Suppressor macrophage treated with lipopolysaccharide for 4 hours (primary cell): ENCODE measurements at places on chromosomes 1 and 21.

DNA sequence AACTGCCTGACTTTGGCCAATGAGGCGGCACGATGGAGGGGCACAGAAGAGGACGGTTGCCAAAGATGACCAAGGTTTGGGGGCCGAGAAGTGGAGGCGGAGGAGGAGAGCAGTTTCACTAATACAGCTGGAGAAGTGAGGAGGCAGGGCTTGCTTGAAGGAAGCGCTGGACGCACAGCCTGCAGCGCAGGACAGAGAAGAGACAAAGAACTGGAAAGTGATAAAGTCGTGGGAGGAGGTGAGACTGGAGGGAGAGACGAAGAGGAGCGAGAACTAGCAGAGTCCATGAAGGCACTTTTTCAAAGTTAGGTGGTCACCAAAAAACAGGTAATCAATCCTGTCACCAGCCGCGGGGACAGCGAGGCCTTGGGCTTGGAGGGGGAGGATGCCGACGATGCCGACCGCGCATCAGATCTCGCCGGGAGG is 771 bp downstream of the PACC1 start:
- DNase-seq: no peak

- no peak for DNase-seq
These were observed 289.0 kb upstream of the VAMP3 start for GRCh38 chr1:7482077-7482476.

DNA sequence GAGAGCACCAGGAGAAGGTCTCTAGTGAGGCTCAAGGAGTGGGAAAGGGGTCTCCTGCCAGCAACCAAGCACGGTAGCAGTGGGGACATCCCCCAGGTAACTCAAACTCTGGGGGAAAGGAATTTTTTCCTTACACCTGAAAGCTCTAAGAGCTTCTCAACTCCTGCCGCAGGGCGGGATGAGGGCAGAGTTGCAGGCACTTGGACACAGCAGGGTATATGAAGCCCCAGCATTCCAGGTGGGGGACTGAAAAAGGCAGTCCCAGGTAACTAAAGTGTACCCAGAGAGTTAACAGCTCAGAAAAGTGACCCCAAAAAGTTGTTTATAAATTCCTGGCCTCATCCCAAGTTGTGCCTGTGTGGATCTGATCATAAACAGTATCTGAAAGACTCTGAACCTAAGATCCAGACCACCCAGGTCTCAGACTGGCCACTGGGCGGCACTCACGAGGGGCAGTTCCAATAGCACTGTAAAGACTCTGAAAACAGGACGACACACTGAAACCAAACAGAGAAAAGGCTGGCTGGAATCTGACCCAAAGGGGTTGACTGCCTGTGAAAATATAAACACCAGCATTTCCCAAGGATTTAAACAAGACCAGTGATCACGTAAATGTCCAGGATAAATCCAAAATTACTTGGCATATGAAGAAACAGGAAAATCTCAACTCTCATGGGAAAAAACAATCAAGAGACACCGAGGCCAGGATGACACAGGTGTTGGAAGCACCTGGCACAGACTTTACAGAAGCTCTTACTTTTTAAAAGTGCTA is 47.5 kb downstream of the HSF2BP start:
- DNase-seq: peak; percentile 62

DNA sequence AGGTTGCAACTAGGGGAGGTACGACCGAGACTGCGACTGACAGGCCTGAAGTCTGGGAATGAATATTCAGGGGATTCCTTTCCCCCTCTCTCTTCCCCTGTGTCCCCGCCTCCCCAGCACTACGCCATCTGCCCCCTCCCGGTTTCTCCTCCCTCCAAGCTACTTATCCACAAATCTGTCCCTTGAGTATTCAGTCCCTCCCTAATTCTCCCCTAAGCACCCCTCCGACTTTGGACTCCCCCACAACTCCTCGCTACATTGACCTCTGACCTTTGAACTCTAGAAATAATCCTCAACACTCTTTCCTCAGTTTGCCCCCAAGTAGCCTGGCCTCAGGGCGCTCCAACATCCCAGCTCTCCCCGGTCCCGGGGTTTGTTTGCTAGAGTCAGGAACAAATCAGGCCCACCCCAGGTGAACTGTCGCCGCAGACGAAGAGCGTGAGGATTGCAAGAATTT is 393 bp downstream of the LYSMD1 start:
- DNase-seq: no peak

DNA sequence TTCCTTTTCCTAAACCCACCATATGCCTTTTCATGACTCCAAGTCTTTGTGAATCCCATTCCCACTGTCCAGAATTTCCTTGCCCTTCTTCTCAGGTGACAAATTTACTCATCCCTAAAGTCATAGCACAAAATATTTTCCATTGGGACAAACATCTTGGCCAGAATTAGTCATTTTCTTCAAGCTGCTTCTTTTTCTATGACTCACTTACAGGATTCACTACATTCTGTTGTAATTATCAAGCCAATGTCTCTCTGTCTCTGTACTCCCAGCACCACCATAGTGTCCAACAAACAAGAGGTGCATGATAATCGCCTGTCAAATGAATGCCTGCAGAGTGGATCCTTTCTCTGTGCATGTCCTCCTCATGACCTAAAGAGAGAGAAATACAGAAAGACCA is 37.8 kb downstream of the SGIP1 start:
- DNase-seq: no peak

DNA sequence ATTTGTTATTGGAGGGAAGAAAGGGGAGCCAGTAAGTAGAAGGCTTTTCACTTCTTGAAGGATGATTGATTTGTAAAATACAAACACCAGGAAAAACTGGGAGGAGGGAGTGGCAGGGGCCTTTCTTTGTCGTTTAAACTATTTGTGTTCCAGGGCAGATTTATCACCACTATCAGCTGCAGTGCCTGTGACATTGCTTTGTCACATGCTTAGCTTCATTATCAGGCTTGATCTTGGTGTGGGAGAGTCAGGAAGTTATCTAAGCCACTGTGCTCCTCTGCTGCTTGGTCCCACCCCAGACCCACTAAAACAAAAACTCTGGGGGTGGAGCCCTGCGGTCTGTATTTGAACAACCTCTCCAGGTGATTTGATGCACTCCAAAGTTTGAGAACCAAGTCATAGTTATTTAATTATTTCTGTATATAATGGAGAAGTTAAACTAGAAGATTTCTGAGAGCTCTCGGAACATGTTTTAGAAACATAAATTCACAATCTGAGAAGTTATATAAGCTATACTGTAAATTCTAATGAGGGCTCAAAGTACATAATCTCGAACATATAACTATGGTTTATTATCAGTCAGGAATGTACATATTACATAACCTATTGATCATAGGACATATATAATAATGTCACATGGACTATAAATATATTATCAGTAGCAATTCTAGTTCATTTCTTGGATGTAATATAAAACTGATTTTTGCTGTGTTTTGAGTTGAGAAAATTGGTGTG is 87.9 kb downstream of the CDC14A start:
- DNase-seq: no peak

DNA sequence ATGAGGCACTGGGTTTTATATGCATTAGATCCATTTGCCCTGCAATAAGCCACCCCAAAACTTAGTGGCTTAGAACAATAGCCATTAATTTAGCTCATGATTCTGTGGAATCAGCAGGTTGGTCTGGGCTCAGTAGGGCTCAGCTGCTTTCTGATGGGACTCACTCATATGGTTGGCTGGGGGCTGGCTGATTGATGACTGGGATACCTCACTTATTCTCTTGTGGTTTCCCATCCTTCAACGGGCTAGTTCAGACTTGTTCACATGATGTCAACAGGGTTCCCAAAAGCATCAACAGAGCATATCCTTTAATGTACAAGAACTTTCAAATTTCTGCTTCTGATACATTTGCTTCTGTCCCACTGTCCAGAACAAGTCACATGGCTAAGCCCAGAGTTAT is 43.2 kb downstream of the DNM3 start:
- DNase-seq: no peak

DNA sequence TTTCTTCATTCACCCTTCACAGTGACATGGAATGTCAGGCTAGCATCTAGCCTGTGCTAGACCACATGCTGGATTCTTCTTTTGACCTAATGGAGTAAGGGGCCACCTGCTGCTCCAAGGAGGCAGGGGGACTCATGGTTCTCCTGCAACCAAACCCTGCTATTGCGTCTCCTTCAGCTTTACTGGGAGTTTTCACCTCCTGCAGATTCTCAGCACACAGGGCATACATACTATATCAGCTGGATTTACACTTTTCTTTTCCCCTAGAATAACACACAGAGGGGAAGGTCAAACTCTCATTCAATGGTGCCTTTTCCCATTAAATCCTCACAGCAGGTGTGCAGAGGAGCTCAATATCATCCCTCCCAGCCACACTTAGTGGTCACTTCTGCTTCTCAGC is 16.6 kb upstream of the AK5 start:
- no peak for DNase-seq

DNA sequence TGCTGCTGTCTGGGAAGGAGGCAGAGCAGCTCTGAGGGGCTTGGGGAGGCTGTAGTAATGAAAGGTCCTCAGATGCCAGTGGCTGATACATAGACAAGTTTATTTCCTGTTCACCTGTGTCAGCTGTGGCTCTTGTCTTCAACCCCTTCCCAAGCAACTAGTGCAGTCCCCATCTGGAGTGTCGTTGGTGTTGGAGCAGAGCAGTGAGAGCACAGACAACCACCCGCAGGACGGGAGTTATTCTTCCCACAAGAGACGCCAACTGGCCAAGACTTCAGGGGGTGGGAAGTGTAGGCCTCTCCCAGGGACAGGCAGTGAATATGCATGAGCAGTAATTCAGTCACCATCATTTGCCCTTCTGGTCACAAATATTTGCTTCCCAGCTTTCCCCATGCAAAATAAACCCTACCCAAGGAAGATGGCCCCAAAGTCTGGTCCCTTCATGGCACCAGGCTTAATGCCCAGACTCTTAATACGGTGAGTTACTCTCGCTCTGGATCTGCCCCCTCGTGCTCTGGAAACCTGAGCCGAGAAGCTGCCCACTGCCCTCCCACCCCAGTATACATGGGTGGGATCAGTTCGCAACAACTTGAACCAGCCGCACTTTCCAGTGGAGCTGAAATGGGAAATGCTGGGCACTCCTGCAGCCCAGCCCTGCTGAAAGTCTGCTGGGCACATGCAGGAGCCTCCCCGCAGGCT is 153.5 kb upstream of the COL6A1 start:
- DNase-seq: no peak

DNA sequence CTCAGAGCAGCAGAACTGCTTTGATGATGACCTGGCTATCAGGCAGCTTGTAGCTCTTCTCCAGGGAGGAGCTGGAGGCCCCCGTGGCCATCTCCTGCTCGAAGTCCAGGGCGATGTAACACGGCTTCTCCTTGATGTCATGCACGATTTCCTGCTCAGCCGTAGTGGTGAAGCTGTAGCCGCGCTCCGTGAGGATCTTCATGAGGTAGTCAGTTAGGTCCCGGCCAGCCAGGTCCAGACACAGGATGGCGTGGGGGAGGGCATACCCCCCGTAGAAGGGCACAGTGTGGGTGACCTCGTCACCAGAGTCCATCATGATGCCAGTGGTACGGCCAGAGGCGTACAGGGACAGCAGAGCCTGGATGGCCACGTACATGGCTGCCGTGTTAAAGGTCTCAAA is 18.3 kb upstream of the TP53BP2 start:
- no peak for DNase-seq

DNA sequence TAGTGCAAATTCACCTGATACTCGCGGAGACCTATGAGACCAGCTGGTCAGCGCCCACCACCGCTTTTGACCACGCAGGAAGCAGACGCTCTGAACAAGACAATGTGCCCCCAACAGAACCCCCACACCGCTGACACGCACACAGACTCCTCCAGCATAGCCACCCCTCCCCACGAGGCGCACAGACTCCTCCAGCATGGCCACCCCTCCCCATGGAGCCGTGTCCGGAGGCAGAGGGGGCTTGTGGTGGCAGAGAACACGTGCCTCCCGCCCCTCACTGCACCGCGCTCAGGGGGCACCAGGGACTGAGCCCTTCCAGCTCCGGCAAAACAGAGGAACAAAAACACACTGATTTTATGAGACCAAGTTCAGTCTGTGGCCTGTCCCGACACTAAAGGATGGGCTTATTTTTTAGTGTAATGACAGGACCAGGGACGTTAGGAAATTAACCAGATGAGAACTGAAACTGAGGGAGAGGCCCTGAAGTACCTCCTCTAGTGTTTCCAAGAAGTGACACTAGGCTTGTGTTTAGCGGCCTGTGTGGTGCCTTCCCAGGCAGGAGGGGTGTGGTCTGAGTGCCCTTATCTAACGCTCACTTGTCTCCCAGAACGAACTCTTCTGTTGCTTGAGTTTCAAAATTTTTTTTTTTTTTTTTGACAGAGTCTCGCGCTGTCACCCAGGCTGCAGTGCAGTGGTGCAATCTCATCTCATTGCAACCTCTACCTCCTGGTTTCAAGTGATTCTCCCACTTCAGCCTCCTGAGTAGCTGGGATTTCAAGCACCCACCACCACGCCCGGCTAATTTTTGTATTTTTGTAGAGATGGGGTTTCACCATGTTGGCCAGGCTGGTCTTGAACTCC is 10.0 kb upstream of the AGPAT3 start:
- DNase-seq: peak; percentile 97

GRCh38 chr1:87208931-87209330 is 119.7 kb upstream of the LMO4 start:
- no peak for DNase-seq

- DNase-seq: peak; percentile 71
These were observed 22.8 kb upstream of the LBR start for GRCh38 chr1:225450491-225451191.

GRCh38 chr1:50522691-50523342 is 99.6 kb upstream of the DMRTA2 start:
- DNase-seq: peak; percentile 44

GRCh38 chr1:13792419-13792818 is 92.4 kb downstream of the PRDM2 start:
- DNase-seq: no peak

DNA sequence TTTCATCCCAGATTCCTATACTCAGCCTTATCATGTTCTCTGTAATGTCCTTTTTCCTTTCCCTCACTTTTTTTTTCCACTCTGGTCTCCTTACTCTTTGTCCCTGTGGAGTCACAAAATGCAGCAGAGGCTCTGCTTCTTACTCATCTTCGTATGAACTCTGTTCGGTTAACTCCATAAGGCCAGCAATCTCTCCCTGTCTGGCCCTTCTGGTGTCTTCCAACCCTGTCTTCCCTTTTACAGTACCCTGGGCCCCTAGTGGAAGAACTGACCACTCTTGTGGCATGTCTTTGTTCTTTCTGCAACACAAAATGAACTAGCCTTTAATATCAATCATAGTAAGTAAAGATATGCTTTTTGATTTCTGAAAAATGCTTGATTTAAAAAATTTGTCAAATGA is 7.1 kb downstream of the CD101 start:
- DNase-seq: no peak

- no peak for DNase-seq
These were observed 104.3 kb downstream of the NPHP4 start for GRCh38 chr1:5887971-5888361.
